Activated naive CD4-positive, alpha-beta T cell treated with anti-CD3 and anti-CD28 coated beads, Interleukin-2, amount 50 U/mL, for 16 hours (primary cell): ENCODE measurements at places on chromosomes 7 and 10.

- DNase-seq = no peak
Observed at GRCh38 chr7:123658023-123658422, 2.4 kb downstream of the LMOD2 start.

- no peak for DNase-seq
Observed at GRCh38 chr10:44991571-44991970, 9.2 kb upstream of the ZNF22 start.

DNA sequence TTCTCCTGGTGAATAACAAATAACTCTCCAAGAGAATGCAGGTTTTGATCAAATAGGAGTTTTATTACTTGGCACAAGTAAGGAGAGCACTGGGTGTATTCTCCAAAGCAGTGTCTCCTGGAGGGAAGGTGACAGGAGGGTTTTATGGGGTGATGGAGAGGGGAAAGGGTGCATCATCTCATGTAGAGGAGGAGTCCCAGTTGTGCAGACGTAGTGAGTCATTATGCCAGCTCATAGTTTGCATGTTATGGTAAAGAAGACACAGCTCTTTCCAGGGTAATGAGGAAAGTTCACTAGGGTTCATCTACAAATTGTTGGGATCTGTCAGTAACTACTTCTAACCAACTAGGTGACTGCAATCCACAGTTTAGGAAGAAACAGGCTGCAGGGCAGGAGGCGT, 347.9 kb upstream of the MEOX2 start:
- DNase-seq = no peak

DNA sequence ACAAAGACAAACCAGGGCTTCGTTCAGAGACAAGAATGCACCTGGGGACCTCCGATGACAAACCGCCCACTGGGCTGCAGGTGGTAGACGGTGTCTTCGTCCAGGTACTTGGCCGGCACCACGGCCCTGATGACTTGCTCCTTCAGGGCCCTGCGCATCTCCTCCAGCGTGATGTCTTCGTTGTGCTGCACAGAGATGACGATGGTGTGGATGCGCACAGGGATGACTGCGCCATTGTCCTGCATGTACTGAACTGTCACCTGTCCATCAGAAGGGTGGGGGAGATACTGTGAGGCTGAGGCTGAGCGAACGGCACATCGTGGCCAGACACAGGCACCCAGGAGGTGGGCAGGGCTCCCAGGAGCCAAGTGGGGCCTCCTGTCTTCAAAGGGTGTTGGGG, 13.1 kb downstream of the MAT1A start:
- DNase-seq = no peak

DNA sequence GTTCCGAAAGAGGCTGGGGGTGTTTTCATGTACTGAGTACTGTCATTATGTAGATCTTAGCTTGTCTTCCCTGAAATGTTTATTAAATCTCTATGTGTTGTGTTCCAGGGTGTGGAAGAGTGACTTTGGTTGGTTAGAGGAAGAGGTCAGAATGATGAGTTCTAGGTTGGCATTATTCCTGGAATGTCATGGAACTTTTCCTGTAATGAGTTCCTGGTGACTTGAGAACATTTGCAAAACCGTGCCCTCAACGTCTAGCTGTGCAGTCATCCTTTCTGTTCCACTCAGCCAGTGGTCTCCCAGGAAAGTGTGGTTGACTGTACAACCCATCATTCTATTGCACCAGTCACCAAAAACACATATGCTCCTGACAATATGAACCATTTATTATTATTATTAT, 129.6 kb downstream of the BICC1 start:
- no peak for DNase-seq

GRCh38 chr7:139252451-139252850, 21.4 kb downstream of the UBN2 start:
- DNase-seq = no peak

GRCh38 chr10:133123050-133123745, 35.5 kb downstream of the ADGRA1 start:
- no peak for DNase-seq

- DNase-seq = no peak
Observed at GRCh38 chr10:42574336-42574735, 64.0 kb downstream of the ZNF33B start.

- no peak for DNase-seq
Observed at GRCh38 chr10:103458720-103459119, at the start of gene CALHM1. CALHM1 (minus strand) TSS chr10:103458900; CDS start chr10:103458751, 149 bp downstream.

DNA sequence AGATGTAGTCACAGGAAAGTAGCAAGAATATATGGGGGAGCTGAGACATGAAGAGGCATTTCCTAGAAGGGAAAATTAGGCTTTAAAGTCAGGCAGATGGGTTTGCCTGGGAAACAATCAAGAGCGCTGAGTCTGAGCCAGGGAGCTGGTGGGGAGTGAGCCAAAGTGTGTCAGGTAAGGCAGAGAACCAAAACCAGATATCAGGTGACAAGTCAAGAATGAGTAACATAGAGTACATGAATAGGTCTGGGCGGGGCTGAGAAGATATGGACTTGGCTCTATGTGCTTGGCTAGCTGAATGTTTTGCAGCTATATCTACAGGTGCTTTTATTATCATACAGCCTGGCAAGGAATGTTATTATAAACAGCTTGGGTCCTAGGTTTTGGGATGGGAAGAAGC, 49.3 kb downstream of the GPR141 start:
- DNase-seq = no peak

DNA sequence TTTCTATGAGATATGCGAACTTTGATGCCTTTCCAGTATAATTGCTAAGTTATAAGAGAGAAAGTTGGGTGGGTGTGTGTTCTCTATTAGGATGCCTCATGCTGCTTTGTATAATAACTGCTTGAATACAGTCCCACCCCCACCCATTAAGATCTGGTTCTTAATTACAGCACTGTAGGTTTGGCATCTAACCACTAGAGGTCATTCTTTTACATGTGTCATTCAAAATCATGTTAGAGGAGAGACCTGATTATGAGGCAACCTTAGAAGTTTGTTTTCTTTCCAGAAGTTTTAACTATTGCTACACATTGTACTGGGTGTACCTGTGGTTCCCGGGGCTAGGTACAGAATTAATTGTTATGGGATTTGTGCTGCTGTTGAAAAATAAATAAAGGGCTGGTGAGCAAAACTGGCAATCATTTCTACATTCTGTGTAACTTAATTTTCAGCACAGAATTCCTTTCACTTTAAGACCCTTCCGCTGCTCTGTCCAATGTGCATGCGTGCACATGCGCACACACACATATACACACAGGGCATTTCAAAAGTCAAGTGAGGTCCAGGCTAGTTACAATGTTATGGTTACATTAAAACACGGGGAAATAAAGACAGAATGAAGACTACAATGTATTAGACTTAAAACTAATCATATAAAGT, 1156.3 kb downstream of the SORCS3 start:
- no peak for DNase-seq

DNA sequence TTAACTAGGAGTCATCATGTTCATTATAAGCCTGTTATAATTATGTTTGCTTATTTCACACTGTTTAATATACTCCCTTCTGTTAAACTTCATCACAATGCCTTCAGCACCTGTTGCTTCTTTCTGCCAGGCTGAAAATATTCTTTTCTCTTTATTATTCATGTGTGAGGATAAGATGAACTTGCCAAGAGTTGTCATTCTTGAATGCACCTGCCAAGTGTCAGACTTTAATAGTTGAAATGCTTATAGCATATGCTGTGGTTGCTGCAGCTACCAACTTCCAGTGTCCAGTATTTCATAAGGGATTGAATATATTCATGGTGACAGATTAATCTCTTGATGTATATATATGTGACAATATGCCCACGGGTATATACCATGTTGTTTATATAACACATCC, 339.2 kb upstream of the MEOX2 start:
- no peak for DNase-seq

- DNase-seq = no peak
Observed at GRCh38 chr7:12670000-12670729, 17.3 kb upstream of the ARL4A start.

GRCh38 chr7:139104091-139104450, 5.4 kb downstream of the ZC3HAV1 start:
- DNase-seq = peak; percentile 44

- DNase-seq = no peak
Observed at GRCh38 chr10:62005281-62005680, 103.8 kb downstream of the ARID5B start.

DNA sequence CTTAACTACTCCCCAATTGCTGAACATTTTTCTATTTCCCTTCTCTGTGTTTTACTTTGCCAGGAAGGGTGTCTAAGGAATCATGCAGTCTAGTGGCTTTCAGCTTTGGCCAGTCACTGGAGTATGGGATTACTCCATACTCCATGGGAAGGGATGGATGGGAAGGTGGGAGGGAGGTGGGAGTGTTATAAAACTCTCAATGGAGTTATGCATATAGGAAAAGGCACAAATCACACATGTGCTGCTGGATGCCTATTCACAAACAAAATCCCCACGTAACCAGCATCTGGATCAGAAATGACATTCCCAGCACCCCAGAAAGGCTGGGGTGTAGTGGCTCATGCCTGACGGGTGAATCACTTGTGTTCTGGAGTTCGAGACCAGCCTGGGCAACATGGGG, 125.3 kb downstream of the ATXN7L1 start:
- DNase-seq = no peak

DNA sequence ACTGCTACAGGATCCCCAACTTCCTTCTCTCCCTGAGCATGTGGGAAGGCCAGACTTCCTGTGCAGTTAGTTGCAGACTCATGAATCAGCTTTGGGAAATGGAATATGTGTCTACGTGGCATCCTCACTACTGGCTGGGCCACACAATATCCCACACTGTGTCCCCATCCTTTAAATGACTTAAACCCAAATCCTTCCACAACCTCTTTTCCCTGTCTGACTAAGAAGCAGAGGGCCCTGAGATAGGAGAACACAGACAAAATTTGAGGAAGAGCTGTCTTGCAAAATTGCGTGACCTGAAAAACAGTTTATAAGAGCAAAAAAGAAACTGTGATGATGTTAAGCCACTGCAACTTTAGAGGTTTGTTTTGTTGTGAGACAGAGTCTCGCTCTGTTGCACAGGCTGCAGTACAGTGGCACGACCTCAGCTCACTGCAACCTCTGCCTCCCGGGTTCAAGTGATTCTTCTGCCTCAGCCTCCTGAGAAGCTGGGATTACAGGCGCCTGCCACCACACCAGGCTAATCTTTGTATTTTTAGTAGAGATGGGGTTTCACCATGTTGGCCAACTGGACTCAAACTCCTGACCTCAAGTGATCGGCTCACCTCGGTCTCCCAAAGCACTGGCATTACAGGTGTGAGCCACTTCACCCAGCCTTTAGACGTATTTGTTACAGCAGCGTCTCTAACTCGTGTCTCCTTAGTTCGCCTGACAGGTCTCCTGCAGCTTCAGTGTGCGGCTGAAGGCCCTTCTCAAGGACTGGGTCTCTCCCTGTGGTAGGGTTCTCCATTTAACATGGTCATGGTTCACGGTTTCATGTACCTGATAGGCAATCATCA, 46.9 kb upstream of the SFMBT2 start:
- DNase-seq = no peak

DNA sequence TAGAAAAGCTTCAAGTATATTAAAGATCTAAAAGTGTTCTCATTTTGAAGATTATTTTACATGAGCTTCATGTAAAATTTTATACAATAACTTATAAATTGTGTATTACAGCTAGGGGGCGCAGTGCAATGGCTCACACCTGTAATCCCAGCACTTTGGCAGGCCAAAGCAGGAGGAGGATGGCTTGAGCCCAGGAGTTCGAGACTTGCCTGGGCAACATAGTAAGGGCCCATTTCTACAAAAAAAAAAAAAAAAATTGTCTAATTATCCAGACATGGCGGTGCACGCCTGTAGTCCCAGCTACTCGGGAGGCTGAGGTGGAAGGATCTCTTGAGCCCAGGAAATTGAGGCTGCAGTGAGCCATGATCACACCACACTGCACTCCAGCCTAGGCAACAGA, 16.6 kb downstream of the ACBD5 start:
- DNase-seq = peak; percentile 36

DNA sequence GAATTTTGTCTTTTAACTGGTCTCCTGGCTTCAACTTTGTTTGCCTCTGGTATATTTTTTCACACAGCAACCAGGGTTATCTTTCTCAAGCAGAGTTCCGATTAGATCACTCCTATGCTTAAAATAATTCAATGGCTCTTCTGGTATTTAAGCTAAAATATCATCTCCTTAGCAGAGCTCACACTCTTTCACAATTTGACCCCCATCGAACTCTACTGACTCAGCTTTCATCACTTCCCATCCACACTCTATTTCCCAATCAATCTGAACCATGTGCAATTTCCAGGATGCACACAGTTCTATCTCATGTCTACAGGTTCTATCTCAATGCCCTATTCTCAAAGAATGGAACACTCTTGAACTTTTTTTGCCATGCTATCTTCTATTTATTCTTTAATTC, 809.5 kb downstream of the GRID1 start:
- DNase-seq = no peak

DNA sequence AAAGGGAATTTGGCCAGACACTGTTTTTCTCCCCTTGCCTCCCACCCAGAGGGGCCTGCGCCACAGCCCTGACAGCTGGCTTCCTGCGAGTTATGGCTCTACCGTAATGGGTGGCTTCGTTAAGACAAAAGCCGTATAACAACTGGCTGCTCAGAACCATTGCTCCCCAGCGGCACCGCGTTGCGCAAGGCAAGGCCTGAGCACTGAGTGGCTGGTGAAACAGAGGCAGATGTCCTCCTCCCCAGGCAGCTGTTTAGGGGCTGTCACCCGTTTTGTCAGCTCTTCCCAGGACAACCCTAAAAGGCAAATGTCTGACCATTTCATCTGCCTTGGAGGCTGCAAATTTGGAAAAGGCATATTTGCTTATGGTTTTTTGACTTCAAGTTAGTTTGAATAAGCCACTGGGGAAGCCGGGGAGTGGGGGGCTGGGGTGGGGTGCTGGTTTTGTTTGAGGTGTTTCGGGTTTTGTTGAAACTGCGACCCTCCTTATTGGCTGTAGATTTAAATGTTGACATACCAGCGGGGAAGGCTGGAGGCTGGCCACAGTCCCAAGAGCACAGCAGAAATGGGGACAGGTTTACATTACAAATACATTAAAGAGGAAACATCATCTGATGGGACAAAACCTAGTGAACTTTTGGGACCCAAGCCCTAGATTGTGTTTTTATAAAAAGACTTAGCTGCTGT, 681 bp upstream of the SPOCK2 start:
- DNase-seq = peak; percentile 56

- no peak for DNase-seq
Observed at GRCh38 chr10:70312972-70313371, 29.2 kb upstream of the NPFFR1 start.

- no peak for DNase-seq
Observed at GRCh38 chr7:44311561-44312495, 13.6 kb downstream of the CAMK2B start.

GRCh38 chr7:19407270-19407669, 262.0 kb upstream of the FERD3L start:
- DNase-seq = no peak

- DNase-seq = no peak
Observed at GRCh38 chr10:15570738-15571339, 148.9 kb downstream of the ITGA8 start.

DNA sequence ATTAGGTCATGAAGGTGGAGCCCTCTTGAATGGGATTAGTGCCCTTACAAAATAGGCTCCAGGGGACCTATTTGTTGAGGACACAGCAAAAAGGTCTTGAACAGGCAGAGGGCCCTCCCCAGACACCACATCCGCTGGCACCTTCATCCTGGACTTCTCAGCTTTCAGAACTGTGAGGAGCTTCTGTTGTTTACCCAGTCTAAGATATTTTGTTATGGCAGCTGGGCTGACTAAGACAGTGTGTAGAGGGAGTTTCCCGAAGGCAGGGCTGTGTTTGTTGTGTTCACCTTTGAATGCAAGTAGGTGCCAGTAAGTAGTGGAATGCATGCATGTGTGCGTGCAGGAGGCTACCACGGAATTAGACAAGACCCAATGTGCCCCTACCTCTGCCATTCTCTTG, 106.7 kb downstream of the PTPRE start:
- DNase-seq = no peak

- DNase-seq = no peak
Observed at GRCh38 chr7:129167817-129168216, 20.6 kb upstream of the SMO start.
